ENCODE measurements at places on chromosomes 5 and 9. TPM values are rescaled to one million over a fixed set of nuclear protein-coding genes. Genes with fewer than 3 reads are reported as not detected.

HTR1A gene
- not detected for total RNA-seq

BTNL9 gene
- total RNA-seq = not detected

NTRK2 gene
- 2.3 TPM for total RNA-seq

PLAC8L1 gene
- 0.57 TPM for total RNA-seq

TRPM3 gene
- total RNA-seq = not detected

PCDHA4 gene
- not detected for total RNA-seq

SPATA31A5 gene
- not detected for total RNA-seq

MOB3B gene
- 0.82 TPM for total RNA-seq

QRFP gene
- total RNA-seq = not detected

SPEF2 gene
- 5.8 TPM for total RNA-seq

CARD9 gene
- total RNA-seq = 9.2 TPM

SOX30 gene
- not detected for total RNA-seq

HK3 gene
- total RNA-seq = 0.21 TPM

NR4A3 gene
- 51.1 TPM for total RNA-seq

TAF11L5 gene
- total RNA-seq = not detected

Data from activated CD4-positive, alpha-beta T cell treated with anti-CD3 and anti-CD28 coated beads, Interleukin-2, amount 10 ng/mL, durations not matched to agents 24 days and 14 days (primary cell).